T1000 (cell line): ENCODE measurements at places on chromosomes 12 and 14.

GRCh38 chr12:52603314-52603713 is 2.1 kb upstream of the KRT72 start:
- DNase-seq = no peak

- DNase-seq = no peak
Observed at GRCh38 chr12:62683776-62684569, 217.3 kb downstream of the MON2 start.

DNA sequence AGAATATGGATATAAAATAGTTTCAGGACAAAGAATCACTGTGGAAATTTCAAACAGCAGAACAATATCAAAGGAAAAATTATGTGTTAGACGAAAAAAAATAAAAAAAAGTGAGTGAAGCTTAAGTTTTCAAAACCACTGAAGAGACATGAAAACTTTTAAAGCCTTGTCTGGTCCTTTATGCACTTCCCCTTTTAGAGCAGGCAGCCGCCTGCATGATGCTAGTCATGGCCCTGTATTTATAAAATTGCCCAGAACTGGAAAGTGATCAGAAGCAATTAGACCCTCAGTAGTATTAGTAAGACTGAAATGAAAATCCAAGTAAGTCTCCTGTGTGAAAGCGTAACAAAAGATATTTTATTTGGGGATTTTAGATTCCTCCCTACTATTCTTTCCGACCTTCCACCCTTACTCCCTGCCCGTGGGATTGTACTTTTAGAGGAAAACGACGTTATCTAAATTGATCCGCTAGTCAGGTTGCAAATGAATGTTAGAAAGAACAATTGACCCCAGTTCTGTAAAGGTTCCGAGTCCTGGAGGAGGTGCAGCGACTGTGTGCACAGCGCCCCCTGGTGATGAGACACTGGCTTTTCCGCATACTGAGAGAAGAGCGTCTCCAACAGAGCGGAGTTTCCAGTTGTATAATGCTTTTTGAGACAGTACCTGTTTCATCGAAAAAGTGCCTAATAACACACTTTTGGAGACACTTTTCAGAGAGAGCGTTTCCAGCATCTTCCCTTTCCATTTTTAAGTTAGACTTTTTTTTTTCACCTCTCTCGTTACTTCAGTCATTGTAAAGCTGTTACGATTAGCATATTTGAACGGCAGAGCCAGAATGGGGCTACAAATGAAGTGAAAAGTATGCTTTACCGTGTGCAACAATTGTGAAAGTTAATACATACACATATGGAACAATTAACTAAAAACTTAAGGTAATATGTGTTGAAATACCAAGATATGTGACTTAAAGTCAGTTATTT is 12.4 kb downstream of the MGST1 start:
- DNase-seq = no peak

GRCh38 chr12:58342736-58343135 is 401.4 kb downstream of the ATP23 start:
- DNase-seq = no peak

- peak; percentile 25 for DNase-seq
Observed at GRCh38 chr12:27965966-27966365, 6.6 kb downstream of the PTHLH start.

GRCh38 chr12:44088647-44089046 is 252.8 kb downstream of the TMEM117 start:
- DNase-seq = no peak

DNA sequence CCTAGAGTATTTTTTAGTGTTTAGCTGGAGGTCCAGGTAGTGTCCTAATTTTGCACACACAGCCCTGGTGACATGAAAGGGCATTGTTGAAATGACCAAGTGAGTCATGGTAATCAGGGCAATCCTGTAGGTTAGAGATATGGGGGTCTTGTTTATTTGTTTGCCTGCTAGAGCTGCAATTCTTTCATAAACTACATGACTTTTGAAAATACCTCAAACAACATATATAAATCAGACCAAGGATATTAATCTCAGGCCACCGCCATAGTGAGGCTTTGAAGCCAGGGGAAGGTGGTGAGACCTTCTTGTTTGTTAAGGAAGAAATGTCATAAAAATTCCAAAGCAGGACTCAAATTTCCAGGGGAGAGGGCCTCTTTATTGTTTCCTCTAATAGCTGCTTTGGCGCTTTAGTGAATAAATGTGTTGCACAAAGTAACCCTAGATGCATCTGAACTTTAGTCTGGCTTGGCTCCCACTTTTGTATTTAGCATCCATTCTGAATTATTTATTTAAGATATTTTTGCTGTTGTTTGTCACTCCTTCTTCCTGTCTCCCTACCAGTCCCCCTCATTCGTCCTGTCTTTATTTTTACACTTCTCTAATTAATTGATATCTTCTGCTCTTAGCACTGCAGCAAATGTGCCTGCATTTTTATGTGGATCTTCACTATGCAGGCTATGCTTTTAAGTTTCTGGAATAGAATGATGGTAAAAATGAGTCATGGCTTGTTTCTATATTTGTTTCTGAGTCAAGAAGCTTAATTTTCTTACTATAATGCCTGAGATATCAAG is 430.3 kb downstream of the RAD51B start:
- no peak for DNase-seq

DNA sequence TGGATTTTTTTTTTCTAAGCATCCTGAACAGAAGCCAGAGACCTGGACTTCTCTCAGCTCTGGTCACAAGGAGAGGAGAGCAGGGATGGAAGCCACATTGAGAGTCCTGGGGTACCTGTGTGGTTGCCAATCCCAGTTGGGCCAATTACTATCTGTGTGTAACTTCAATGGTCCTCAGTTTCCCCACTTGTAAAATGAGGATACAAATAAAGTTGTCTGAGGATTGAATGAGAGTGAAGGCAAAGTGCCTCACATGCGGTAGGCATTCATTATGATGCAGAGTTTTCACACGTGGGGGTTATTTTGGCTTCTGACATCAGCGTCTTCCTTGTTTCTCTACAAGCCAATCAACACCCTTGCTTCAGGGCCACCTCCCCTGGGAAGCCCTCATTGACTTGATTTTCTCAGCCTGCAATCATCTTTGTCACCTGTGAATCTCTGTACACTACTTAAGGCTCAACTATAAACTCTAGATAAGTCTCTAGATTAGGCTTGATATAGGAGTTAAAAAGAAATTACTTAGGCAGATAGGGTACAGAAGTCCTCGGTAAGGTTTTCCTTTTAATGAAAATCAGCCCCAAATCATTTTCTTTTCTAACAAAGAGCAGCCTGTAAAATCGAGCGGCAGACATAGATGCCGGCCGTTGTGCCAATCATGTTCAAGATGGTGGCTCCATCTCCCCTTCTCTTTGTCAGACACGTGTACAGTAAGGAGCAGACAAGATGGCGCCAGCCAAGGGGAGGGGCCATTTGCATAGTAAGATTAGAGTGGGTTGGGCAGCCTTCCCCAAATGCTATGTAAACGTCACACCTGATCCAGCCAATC is 37.8 kb upstream of the FICD start:
- DNase-seq = no peak

GRCh38 chr12:89821896-89822295 is 113.3 kb upstream of the ATP2B1 start:
- DNase-seq = no peak
